ENCODE measurements at places on chromosomes 1 and 21.

DNA sequence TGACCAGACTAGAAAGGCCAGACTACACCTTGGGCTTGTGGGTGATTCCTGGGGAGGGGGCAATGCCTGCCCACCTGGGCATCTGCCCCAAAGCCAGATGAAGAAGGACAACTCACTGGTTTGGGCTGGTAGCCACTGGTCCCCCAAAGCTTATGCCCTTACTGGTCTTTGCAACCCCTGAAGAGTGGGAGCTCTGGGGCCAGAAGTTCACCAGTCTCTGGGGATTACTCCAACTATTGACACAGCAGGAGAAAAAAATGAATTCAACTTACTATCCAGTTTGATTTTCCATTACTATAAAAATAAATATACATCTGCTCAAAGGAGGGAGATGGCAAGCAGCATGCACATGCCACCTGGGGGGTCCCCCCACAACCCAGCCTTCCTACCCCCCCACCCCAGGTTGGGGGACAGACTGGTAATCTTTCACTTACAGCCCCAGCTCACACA is 2.6 kb downstream of the AHDC1 start:
- DNase-seq = no peak

GRCh38 chr1:205199931-205200299 is 11.6 kb downstream of the DSTYK start:
- no peak for DNase-seq

- no peak for DNase-seq
These were observed 103.3 kb downstream of the NRIP1 start for GRCh38 chr21:14961502-14961901.

GRCh38 chr1:64223329-64224151 is 20.1 kb downstream of the UBE2U start:
- peak; percentile 72 for DNase-seq

DNA sequence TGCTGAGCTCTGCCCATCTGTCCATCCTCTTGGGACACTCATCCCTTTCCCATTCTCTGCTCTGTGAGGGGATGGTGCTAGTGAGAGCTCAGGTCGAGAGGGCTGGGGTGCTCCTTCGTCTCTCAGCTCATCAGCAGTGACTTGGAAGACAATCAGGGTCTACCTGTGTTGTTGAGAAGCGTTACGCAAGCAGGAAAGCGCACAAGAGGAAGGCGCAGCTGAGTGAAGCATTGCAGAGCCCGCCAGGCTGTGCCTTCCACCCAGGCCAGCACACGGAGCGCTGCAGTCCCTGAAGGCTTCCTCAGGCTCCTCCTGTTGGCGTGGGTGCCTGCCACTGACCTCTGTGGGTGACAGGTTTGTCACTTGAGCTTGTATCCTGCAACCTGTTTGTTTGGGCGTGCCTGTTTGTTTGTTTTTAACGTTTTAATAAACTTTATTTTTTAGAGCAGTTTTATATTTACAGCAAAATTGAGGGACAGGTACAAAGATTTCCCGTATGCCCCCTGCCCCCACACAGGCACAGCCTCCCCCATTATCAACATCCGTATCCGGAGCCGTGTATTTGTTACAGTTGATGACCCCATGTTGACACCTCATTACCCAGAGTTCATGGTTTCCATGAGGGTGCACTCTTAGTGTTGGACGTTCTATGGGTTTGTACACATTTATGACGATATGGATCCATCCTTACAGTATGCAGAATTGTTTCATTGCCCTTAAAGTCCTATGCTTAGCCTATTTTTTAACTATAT is 36.7 kb downstream of the ADARB1 start:
- DNase-seq = no peak

GRCh38 chr1:222923506-222923905 is 108.7 kb downstream of the DISP1 start:
- no peak for DNase-seq

DNA sequence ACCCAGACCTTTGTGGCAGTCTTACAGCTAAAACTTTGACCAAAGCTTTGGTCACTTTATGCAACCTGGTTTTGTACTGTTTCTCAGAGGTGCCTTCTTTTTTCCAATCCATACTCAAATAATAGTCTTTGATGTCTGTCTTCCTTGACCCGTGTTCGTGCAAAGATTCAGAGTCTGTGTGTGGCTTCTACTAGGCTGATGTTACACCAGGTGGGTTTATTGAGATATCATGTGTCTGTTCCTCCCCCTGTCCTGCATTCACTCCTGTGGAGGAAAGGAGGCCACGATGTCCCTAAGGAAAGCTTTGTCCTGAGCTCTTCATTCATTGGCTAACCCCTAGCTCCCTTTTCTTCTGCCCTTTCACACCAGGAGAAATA is 15.0 kb upstream of the IKBKE start:
- no peak for DNase-seq

GRCh38 chr1:9792156-9793042 is 31.4 kb downstream of the CLSTN1 start:
- no peak for DNase-seq

DNA sequence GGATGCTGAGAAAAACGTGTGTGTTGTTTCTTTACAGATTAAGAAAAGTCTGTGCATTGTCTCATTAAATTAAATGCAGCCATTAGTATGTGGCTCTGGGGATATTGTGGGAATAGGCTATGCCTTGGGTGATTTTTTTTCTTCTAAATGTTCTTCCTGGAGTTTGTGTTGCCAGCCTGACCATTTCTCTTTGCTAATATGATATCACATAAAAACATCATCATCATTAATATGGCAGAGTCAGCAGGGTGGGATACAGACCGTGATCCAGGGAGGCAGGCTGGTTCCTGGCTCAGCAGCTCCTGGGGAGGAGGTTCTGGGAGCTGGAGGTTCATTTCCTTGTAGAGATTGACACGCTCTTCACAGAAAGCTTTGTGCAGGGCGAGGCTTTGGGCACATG is 60.7 kb upstream of the SELENON start:
- no peak for DNase-seq

- DNase-seq = peak; percentile 41
These were observed 27.4 kb downstream of the CHML start for GRCh38 chr1:241612533-241613477.

GRCh38 chr1:245946905-245947304 is 560.2 kb downstream of the SMYD3 start:
- DNase-seq = no peak

DNA sequence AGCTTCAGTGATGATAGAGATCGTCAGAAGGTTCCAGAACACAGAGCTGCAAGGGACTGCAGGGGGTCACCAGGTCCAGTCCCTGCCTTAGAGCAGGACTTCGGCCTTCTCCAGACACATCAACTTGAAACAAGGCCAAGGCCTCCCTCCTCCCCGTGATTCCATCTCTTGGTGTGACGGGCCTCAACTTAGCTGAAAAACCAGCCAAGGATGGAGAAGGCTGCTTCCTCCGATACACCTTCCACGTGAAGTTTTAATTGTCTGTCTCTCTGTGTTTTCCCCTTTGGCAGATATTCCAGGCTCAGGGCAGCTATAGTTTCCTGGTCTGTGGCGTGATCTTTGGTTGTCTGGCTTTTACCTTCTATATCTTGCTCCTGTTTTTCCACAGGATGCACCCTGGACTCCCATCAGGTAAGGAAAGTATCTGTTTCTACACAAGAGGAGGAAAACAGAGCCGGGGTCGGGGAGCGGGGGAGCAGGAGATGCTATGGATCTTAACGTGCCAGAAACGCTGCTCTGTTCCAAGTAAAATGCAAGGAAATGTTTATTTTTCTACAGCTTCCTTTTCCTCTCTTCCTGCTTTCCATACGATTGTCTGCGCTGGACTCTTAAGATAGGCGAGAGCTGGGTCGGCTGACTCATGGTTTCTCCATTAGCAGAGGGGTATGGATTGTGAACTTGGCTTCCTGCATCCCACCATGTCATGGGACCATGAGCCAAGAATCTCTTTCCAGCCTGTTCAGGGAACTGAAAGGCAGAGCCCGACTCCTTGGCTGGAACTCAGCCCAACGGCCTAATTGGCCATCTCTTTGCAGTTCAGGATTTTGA is 32.8 kb downstream of the ELK4 start:
- DNase-seq = no peak

DNA sequence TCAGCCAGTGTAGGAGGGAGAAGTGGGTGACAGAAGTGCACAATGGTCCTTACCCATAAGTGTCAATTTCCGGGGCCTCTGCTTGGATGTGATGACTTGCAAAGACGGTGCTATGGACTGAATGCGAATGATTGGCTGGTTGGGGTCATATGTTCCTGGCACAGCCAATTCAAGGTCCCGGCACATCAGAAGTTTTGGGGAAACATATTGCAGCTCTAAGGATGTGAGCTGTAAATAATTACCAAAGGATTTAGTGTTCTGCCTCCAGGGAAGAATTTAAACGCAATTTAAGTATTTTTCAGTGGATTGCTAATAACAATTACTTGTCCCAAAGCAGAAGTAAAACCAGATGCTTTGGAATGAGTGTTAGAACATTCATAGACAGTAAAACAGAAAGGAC is 26.9 kb upstream of the EXOSC10 start:
- no peak for DNase-seq

DNA sequence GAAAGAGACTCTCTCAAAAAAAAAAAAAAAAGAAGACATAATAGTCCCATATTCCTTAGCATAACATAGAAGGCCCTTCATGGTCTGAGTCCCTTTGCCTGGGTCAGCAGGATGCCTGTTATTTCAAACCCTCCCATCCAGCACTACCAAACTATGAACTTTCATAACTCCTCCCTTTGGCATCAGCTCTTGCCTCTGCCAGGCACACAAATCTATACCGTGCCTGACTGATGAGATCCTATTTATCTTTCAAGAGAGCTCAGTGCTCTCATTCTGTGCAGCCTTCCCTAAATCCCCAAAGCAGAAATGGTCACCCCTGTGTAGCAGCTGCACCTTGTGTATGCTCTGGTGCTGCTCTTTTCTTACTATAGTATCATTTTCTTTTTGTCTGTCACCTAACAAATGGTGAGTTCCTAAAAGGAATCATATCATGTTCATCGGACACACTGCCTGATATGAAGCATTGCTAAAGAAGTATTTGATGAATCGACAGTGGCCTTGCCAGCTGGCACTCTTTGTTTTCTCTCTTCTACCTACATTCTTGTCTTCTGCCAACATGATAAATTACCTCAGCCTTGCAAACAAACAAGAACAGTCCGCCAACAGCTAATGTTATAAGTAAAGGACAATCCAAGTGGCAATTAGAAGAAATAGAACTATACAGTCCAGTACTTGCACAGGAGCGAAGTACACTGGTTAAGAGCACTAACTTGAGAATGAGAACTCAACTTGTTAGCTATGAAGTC is 29.9 kb downstream of the FMO4 start:
- no peak for DNase-seq

GRCh38 chr1:17060306-17060749 is 6.5 kb upstream of the SDHB start:
- DNase-seq = no peak

- DNase-seq = no peak
These were observed 358.1 kb downstream of the HHAT start for GRCh38 chr1:210686841-210687240.

DNA sequence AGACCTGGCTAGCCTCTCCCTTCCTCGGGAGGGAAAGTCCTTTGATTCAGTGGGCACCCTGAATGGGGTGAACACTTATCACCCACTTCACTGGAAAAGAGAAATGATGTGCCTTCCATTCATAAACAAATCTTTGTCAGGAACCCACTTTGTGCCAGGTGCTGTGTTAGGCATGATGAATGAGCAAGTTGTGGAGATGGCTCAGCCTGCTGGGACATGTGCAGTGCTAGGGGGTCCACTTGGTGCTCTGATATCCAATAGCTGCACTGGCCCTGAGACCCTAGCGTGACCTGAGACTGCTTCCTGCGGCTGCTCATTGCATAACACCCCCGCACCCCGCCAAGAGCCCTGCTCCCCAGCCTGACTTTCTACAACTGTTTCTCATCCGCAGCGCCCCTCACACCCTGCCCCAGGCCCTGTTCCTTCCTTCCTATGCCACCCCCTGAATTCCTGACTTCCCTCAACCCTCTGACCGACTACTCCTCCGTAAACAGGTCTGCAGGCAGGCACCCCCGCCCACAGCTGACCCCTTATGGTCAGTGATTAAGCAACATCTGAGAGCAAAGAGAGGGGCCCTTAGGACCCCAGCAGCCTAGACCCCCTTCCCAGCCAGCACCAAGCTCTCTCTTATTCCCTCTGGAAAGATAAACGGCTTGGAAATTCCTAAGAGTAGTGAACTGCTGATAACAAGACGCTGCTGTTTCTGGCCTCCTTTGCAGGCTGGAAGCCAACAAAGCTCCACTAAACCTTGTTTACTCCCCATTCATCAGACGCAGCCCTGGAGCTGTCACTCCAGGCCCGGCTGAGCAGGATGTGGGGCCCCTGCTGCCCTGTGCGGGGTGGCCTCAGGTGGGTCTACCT is 12.9 kb downstream of the CSRP1 start:
- no peak for DNase-seq

- peak; percentile 56 for DNase-seq
These were observed at the start of gene PDE9A for GRCh38 chr21:42653231-42654061. PDE9A (plus strand) TSS chr21:42653621; CDS start chr21:42653815, 194 bp downstream.

- no peak for DNase-seq
These were observed 15.8 kb downstream of the RCSD1 start for GRCh38 chr1:167645625-167646414.

DNA sequence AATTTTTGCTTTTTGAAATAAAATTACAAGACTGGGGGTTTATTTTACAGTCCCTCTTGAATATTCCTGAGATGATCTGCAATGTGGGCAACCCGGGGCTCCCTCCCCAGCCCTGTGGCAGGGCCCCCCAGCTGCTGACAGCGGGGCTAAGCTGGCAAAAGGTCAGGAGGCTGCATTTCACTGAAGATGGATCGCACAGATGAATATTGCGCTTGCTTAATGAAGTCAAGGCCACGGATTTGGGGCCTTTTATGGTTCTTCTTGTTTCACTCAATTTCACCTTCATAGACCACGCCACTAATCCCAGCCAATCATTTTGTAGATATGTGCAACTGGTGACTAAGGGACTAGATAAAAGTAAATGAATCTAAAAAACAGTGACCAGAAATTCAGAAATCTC is 50.8 kb upstream of the SLC22A15 start:
- no peak for DNase-seq

DNA sequence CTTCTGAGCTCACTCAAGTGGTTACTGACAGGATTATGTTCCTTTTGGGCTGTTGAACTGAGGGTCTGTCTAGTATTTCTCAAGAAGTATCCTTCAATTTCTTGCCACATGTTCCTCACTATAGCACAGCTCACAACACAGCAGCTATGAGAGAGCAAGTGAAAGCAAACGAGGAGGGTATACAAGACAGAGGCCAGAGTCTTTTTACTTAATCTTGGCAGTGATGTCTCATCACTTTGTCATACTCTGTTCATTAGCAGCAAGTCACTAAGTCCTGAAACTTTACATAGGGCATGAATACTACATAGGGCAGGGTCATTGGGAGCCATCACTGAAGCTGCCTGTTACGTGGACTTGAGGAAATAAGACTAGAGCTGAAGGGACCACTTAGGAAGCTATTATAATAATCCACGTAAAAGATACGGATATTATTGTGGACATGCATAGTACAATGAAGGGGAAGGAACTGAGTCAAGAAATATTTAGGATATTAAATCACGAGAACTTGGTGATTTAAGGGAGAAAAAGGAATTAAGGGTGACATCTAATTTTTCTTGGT is 63.7 kb downstream of the SLC30A7 start:
- DNase-seq = no peak

GRCh38 chr1:204513117-204513716 is 3.0 kb upstream of the MDM4 start:
- no peak for DNase-seq

- DNase-seq = no peak
These were observed 100.2 kb upstream of the GNG4 start for GRCh38 chr1:235749755-235750300.

- peak; percentile 66 for DNase-seq
These were observed 20.8 kb upstream of the SDC3 start for GRCh38 chr1:30929135-30929889.

GRCh38 chr1:161736335-161736969 is 13.1 kb upstream of the DUSP12 start:
- no peak for DNase-seq

All from urothelium cell line (cell line).